ENCODE measurements at places on chromosomes 13 and 19.

- no peak for DNase-seq
Measured at GRCh38 chr19:12930002-12930645, 3.4 kb downstream of the FARSA start.

DNA sequence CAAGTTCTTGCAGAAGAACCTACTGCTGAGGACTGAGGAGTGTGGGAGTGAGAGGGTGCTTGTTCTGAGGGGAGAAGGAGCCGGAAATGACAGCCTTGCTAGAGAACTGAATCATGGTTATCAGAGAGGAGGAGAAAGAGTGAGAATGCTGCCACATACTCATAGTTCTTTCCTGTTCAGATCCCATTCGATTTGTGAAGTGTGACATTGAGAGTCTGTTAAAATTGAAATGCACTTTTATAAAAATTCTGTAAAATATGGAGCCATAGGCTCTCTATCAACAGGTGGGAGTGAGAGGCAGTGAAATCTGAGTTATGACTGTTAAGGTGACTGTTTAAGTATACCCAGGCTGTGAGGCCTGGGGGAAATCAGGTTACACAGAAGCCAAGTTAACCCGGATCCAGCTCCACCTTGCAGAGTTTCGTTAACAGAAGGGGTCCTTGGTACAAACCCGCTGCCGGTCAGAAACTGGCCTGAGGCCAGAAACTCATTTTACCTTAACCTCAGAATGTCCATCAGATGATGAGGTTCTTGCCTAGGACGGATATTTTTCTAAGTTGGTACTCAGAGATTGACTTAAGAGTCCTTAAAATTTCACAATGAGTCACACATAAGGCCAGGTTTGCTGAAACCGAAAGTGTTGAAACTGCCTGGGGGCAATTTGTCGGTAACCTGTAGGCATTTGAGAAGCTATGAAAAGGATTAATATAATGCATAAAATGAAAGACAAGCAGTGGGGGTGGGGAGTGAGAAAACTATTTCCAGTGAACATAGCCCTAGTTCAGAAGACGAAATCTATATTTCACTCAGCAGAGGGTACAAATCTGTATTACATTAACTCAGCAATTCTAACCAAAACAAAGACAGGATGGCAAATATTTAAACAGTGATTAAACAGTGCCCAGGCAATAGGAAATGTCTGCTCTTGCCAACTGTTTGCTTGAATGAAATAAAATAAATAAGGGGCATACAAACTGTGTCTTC, 350.5 kb downstream of the KCNRG start:
- no peak for DNase-seq

DNA sequence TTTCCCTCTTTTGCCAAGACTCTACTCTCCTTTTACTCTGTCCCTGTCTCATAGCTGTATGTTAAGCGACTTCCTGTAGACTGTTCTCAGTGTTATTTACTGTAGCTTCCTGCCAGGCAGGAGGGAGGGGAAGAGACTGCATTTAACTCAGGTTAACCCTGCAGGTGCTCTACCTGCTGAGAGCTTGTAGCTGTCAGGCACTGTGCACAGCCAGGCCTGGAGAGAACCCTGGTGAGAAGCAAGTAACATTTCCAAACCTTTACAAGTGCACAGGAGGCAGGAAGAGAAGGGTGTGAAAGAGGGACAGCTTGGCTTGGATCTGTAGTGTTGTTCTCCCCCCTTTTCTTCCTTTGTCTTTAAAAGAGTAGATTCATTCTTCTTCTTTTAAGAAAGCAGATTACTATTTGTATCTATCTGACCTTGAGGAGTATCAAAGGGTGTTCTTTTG, 167.1 kb downstream of the LMO7 start:
- DNase-seq: no peak

- DNase-seq: no peak
Measured at GRCh38 chr13:44354884-44355283, 18.7 kb upstream of the SERP2 start.

- DNase-seq: no peak
Measured at GRCh38 chr13:65789815-65790214, 1440.3 kb downstream of the PCDH9 start.

GRCh38 chr19:48495396-48495795, 16.2 kb downstream of the LMTK3 start:
- DNase-seq: no peak

GRCh38 chr13:94313926-94314325, 165.6 kb downstream of the DCT start:
- no peak for DNase-seq

GRCh38 chr13:111422348-111422747, 101.9 kb downstream of the TEX29 start:
- no peak for DNase-seq

GRCh38 chr19:12606796-12607195, 3.8 kb downstream of the ZNF490 start:
- no peak for DNase-seq

- peak; percentile 93 for DNase-seq
Measured at GRCh38 chr13:99980824-99981734, 505 bp upstream of the ZIC2 start.

Data from neuronal stem cell (in vitro differentiated cells).